ENCODE measurements at places on chromosomes 3 and 15.

GRCh38 chr3:76231258-76231657, 445.9 kb upstream of the ZNF717 start:
- DNase-seq, result no peak

DNA sequence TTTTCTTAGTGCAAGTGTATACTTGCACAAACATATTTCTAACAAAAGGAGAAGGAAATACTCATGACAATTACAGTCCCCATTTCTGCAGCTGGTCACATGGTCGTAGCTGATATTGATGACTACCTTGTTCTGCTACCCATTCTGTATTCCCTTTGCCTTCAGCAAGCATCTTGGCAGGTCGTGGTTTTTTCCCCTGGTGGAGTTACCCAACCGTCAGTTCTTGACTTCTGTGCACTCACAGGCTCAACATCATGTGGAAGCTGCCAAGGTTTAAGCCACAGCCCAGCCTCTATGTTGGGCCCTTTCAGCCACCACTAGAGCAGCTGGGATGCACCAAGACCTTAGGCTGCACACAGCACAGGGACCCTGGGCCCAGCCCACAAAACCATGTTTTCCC, 56.1 kb downstream of the VGLL3 start:
- DNase-seq, result no peak

GRCh38 chr3:42762046-42762724, 10.9 kb downstream of the CCDC13 start:
- no peak for DNase-seq

DNA sequence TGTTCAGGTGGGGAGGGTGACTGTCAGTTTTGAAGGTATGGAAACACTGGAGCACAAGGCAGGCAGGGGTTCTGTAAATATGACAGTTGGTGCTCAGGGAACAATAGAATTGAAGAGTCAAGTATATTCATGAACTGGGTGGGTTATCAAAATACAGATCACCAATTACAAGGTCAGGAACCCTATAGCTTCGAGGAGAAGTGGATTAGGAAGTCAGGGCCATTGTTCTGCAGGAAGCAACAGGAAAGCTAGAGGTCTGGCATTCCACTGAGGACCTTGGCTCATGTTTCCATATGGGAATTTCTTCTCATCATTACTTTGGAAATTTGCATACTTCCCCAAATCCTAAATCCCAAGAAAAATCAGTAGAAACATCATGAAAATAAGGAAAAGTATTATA, 125.9 kb downstream of the MYRIP start:
- no peak for DNase-seq

GRCh38 chr15:69997813-69998212, 99.9 kb downstream of the TLE3 start:
- DNase-seq, result no peak

GRCh38 chr15:67613708-67614107, 71.2 kb downstream of the MAP2K5 start:
- no peak for DNase-seq

- no peak for DNase-seq
Observed at GRCh38 chr15:45186771-45187577, 792 bp downstream of the SHF start.

- DNase-seq, result no peak
Observed at GRCh38 chr15:74179101-74179841, 5.8 kb downstream of the ISLR start.

DNA sequence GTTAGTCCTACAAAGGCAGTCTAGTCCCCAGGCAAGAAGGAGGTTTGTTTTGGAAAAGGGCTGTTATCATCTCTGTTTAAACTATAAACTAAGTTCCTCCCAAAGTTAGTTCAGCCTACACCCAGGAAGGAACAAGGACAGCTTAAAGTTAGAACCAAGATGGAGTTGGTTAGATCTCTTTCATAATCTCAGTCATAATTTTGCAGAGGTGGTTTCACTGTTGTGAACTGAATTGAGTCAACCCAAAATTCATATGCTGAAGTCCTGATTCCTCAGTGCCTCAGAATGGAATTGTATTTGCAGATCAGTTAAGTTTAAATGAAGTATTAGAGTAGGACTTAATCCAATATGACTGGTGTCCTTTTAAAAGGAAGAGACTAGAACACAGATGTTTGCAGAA, 101.0 kb upstream of the C3orf80 start:
- no peak for DNase-seq

GRCh38 chr3:150870406-150870805, 34.8 kb downstream of the MINDY4B start:
- no peak for DNase-seq

- DNase-seq, result no peak
Observed at GRCh38 chr3:108500728-108501127, 9.7 kb downstream of the MYH15 start.

DNA sequence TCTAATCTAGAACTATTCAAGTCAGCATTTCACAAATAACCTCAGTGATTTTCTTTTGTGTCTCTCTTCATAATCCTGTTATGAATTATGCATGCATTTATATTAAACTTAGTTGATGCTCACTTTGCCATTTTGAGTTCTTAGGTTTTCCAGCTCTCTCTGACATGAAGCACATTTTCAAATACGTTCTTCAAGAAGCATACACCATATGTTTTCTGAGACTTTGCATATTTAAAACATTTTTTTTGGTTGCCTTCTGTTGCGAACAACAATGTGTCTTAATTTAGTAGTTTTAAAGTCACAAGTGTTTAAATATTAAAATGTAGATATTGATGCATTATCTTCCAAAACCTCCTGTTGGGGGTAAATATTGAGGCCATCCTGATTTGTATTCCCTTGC, 37.5 kb downstream of the SH3GL3 start:
- no peak for DNase-seq

GRCh38 chr3:51391566-51392354, 675 bp downstream of the RBM15B start:
- peak; percentile 41 for DNase-seq

- no peak for DNase-seq
Observed at GRCh38 chr15:70494852-70495571, 268.3 kb downstream of the UACA start.

- no peak for DNase-seq
Observed at GRCh38 chr3:189655617-189656016, 24.4 kb downstream of the TP63 start.

GRCh38 chr3:72974956-72975355, 21.7 kb upstream of the PPP4R2 start:
- DNase-seq, result no peak

GRCh38 chr15:60411774-60412425, 14.1 kb upstream of the ANXA2 start:
- DNase-seq, result no peak

GRCh38 chr3:197306374-197307086, 8.1 kb upstream of the DLG1 start:
- no peak for DNase-seq

GRCh38 chr3:112813723-112814171, 32.9 kb downstream of the CD200R1L start:
- no peak for DNase-seq

DNA sequence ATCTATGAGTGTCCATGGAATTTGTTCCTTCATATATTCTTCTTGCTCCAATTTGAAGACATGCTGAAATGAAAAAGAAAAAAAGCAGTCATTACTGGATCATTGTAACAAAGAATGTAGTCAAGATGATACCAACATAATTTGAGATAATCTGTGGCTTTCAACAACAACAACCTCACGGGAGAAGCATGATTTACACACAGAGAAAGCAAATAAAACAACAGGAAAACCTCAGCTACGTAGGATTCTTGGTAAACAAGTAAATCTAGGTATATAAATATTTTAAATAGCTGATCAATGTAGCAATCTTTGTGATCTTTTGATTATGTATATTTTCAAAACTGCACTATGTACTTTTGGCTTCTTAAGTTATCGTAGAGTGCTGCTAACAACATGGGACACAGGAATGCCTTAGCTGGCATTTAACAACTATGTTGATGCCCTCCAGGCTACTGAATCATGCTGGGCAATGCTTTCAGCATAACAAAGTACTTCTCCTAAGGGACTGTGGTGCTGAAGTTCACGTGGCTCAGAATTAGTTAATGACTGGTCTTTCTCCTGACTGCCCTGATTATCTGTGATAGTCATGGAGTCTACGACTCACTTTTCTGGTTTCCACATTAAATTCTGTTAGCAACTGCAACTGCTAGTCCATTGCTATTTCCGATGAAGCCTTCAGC, 96.5 kb upstream of the MYO5C start:
- no peak for DNase-seq

GRCh38 chr3:13427662-13428603, 7.8 kb upstream of the NUP210 start:
- peak; percentile 22 for DNase-seq

- no peak for DNase-seq
Observed at GRCh38 chr3:55165704-55166405, 238.0 kb upstream of the LRTM1 start.

DNA sequence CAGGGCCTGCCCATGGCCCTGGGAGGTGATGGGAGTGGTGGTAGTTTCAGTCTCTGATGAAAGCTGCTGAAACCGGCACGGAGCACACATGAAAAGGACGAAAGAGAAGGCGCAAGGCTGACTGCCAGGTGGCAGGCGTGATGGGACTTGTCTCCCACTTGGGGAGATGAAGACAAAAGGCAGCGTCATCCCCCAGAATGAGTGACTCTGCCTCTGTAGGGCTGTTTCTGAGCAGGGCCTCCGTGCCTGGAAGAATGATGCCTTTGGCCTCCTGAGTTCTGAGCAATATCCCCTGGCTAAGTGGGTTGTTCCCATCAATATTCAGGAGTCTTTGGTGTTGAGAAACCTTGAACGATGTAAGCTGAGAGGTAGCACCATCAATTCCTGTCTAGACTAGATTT, 237.8 kb downstream of the OPA1 start:
- no peak for DNase-seq

DNA sequence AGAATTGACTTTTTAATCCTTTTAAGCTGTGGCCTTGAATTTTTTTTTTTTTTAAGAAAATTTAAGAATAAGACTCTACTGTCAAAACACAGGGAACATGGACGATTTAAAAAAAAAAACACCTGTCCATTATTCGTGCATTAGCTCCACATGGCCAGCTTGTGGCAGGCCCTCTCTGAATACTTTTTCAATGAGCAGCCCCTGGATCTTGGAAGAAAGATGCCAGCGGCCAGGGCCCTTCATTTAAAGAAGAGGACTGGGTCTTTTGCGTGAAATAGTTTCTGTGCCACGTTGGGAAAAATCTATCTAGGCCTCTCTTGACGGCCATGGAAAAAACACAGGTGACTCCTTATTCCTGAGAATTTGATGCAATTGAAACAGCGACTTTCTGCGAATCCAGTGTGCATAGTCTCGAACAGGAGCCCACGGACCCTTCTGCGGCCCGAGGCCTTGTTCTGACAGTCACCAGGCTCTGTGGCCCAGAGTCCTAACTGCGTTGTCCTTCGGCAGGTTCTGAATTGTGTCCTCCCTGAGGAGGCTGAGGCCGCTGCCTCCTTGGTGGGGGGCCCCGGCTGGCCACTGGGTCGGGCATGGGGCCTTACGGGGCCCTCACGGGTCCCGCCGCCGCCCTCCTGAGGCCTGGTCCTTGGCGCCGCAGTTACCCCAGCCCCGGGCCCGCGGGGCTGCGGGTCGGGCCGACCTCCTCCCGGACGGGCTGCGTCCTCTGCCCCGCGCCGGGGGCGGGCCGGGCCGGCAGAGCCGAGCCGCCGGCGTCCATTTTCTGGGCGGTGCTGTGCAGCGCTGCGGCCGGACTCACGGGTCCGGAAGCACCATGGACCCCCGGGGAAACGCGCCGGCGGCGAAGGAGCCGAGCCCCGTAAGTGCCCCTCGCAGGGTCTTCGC, 33.5 kb downstream of the ZBTB38 start:
- no peak for DNase-seq

GRCh38 chr3:13133471-13133981, 60.3 kb upstream of the IQSEC1 start:
- DNase-seq, result no peak

DNA sequence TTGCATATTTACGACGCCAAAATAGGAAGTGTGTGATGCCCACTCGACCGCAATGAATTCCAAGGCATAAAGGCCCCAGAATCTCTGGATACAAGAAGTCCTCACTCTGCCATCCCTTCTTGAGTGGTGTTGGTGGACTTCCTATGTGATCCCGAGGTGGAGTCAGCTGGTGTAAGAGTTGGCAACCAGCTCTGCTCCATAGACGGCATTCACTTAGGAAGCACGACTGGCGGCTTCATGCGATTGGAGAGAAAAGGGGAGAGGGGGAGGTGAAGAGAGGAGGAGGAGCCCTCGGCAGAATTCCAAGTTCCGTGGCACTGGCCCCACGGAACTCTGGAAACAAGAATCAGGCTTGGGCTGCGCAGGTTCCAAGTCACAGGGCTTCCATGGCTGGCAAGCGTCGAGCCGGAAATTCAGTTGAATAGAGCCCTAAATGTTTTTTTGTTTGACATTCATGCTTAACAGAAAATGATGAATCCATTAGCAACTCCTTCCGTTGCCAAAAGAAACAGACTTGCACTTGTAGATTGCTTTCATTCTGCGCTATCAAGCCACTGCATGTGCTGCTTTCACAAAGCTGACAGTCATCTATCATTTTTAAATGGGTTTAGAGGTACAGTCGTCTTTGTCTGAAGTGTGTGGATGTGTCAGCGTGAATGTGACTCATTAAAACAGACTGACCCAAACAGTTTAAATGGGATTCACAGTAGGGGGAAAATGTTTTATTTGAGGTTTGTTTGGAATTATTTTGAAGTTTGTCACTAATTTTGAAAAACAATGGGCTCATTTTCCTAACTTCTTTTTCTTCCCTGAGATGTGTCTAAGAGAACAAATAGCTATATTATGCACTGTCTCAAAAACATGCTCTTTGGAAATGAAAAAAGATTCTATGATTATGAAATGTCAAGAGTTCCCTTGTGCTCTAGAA, 428.3 kb upstream of the ATP11B start:
- DNase-seq, result no peak

- DNase-seq, result no peak
Observed at GRCh38 chr3:123083383-123084124, 16.7 kb downstream of the PDIA5 start.

- no peak for DNase-seq
Observed at GRCh38 chr3:44365952-44366351, 27.4 kb downstream of the TCAIM start.
